ENCODE measurements at places on chromosomes 4 and X.
A peak's percentile ranks its signal among the peaks of the same experiment; 100 is the strongest.

- DNase-seq, result no peak
These were observed 18.9 kb downstream of the TMEM175 start for GRCh38 chr4:951186-951585.

DNA sequence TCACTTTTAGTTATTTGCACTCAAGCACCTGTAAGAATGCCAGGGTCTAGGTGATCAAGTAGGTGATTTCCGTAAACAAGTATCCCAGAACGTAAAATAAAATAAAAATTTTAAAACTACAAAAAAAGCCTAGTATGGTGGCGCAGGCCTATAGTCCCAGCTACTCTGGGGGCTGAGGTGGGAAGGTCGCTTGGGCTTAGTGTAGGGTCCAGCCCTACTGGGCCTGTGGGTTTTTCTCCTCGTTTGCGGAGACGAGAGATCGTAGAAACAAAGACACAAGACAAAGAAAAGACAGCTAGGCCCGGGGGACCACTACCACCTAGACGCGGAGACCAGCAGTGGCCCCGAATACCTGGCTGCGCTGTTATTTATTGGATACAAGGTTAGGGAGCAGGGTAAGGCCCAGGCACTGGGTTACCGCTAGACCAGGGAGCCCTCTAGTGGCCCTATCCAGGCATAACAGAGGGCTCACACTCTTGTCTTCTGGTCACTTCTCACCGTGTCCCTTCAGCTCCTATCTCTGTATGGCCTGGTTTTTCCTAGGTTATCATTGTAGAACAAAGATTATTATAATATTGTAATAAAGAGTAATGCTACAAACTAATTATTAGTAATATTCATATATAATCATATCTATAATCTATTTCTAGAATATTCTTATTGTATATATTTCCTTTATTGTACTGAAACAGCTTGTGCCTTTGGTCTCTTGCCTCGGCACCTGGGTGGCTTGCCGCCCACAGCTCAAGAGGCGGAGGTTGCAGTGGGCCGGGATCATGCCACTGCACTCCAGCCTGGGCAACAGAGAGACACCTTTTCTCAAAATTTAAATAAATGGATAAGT lies 38.4 kb downstream of the SAGE1 start:
- peak; percentile 61 for DNase-seq

GRCh38 chrX:39012621-39013111 lies 211.4 kb downstream of the MID1IP1 start:
- DNase-seq, result no peak

- no peak for DNase-seq
These were observed 38.1 kb downstream of the NAA11 start for GRCh38 chr4:79287718-79288117.

- no peak for DNase-seq
These were observed 105.5 kb upstream of the LCORL start for GRCh38 chr4:18127030-18127429.

DNA sequence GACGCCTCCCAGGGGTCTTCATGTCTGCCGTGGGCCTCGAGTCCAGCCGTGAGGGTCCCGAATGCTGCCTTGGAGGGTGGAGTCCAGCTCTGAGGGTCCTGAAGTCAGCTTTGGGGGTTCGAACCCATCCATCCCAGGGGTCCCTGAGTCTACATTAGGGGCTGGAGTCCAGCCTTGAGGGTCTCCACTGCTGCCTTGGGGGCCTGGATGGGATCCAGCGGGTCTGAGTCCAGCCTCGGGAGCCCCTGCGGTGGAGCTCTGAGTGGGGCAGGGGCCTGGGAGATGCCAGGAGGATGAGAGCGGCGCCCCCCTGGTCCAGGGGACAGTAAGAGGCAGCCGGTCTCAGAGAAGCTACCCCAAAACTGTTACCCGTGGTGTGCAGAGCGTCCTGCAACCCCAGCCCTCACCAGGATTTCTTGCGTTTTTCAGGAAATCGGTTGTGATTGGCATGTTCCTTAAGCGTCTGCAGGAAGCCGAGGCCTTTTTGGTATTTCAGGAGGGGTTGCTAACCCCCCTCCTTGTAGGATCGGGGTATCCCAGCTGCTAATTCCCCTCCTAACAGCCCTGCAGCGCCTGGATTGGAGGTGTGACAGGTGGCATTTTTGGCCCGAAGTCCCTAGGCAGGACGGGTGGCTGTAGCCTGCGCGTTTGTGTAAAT lies 1.7 kb upstream of the GTPBP6 start:
- DNase-seq, result peak; percentile 19

DNA sequence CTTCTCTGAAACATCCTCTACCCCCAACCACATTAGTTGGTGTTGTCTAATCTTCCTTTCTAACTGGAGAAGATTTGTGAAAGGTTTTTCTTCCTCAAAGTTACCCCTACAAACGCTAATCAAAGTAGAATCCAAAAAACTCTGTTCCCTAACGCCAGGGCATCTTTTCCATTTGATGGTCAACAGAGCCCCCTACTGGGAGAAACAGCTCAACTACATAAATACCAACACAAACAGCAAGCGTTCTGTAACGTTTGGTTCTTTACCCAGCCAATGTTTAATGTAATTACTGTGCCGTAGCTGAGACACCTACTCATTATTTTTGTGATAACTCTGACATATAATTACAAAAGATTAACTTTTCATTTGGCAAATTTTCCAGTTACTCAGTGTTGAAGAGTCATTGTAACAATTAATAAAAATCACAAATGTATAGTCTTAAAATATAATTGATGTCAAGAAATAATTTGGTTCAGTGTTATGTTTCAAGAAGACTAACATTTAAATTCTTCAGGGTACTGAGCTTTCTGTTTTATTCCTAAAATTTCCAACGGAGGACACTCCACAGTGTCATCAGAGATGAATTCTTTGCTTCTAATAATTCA lies 94.9 kb upstream of the TBC1D9 start:
- DNase-seq, result peak; percentile 34

DNA sequence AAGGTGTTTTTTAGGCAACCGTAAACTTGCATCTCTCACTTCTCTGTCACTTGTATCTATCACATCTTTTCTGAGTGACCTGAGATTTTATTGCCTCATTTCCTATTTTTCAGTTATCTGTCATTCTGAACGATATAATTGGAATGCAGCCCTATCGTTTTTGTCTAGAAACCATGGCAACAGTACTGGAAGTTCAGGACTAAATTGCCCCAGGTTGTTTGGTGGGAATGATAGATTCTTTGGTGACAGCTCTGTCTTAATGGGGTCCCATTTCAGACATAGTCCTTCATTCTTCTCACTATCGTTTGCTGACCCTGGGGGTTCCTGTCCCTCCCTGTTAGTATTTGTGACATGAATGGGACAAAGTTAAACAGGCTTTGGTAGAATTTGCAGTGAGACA lies 267.7 kb upstream of the GALNT7 start:
- DNase-seq, result no peak

DNA sequence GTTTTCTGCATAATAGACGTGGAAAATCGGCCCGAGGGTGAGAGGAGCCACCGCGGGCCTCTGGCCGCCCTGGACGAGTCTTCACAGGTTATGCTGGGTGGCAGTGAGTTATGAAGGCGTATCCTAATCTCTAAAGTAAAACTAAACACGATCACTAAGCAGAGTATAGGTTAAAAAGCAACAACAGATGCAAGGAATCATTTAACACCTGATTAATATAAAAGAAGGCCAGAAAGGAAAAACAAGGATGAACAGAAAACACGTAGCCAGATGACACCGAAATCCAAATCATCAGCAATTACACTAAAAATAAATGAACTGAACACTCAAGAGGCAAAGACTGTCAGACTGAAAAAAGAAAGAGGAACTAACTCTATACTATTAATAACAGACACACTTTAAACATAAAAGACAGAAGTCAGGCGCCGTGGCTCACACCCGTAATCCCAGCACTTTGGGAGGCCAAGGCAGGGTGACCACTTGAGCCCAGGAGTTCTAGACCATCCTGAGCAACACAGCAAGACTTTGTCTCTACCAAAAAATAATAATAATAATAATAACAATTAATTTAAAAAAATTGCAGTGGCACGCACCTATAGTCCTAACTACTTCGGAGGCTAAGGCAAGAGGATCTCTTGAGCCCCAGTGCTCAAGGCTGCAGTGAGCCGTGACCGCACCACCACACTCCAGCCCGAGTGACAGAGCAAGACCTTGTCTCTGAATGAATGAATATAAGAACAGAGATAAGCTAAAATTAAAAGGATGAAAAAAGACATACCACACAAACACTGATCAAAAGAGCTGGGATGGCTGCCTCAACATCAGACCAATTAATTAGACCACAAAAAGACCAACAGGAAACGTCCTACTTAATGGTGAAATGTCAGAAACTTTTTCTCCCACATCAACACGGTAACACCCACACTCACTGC lies 30.0 kb downstream of the CTBP1 start:
- no peak for DNase-seq

DNA sequence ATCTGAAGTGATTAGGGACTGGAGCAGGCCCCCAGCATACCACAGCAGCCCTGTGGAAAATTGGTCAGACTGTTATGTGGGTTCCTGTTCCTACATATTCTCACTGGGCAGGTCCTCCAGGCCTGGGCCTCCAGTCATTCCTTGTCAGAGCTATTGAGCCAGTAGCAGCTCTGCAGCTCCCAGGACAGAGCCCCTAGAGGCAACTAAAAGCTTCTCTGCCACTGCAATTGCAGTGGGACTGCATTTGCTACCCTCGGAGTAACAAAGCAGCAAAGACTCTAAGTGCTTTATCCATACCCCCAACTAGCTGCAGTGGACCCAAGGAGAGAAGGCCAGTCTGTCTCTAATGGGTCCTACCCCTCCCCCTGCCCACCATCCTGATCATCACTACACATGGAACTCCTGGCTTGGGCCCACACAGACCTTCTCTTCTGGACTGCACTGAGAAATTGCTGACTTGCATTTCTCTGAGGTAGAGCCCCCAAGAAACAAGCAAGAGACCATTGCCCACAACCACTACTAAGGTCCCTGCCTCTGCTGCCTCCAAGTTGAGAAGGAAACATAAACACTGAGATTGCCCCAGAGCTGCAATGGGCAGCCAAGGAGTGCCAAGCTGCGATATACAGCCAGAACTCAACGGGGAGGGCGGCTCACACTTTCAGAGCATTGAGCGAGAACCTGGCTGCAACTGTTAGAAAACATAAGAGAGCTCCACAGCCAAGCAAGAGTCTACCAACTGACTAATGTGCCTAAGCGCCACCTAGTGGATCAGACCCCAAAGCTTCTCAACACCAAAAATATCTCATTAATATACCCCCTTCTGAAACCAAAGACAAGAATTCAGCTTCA lies 738.7 kb upstream of the NDST4 start:
- DNase-seq, result peak; percentile 48

DNA sequence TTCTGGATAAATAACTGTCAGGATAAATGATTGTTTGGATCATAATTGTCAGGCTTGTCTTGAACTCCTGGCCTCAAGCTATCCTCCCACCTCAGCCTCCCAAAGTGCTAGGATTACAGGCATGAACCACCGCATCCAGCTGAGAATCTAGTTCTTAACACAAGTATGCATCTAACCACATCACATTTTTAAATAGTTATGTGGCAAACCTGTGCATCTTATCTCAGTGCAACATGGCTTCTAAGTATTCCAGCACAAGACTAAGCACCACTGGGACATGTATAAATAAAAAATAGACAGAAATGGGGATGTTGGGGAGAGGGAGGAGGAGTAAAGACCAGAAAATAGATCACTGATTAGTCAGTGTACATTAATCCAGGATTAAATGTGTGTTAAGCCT lies 74.7 kb upstream of the TBL1X start:
- no peak for DNase-seq

GRCh38 chr4:139611391-139611790 lies 54.2 kb upstream of the MGST2 start:
- no peak for DNase-seq

GRCh38 chr4:42767669-42768068 lies 110.8 kb upstream of the ATP8A1 start:
- no peak for DNase-seq

- DNase-seq, result no peak
These were observed 16.4 kb upstream of the PRSS48 start for GRCh38 chr4:151260526-151260925.

GRCh38 chr4:3338321-3338838 lies 45.6 kb downstream of the RGS12 start:
- DNase-seq, result no peak

DNA sequence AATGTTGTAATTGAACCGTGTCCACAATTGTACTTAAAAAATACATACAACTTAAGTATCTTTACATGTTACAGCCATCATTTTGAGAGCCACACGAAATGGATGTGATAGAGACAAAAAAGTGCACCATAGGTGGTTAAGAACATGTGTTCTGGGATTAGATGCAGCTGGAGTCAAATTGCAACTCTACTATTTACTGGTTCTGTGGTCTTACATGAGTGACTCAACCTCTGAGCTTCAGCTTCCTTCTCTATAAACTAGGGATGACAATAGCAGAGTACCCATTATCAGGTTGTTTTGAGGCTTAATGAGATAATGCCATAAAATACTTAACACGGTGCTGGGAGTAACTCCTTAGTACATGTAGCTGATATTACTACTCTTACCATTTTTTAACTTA lies 130.4 kb downstream of the IDS start:
- no peak for DNase-seq

GRCh38 chrX:154138857-154139256 lies 5.2 kb upstream of the OPN1LW start:
- DNase-seq, result no peak

DNA sequence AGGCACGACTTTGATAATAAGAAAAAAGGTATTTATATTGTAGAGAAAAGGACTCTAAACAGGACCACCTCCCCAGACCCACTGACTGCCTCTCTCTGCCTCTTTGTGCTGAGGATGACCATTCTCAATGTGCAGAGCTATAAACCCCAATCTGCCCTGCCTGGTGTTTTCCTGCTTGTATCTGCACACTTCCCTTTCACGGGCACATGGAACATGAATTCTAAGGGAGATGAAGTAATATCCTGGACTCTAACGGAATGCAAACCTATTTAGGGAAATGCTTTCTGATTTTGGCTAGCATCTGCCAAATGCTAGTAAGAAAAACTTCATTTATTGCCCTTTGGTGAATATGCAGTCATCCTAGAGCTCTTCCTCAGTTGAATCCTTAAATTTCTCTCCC lies 2.4 kb downstream of the DIPK2B start:
- DNase-seq, result no peak

GRCh38 chrX:23578079-23578478 lies 89.2 kb upstream of the PRDX4 start:
- DNase-seq, result no peak

GRCh38 chr4:28354880-28355656 lies 1494.4 kb downstream of the STIM2 start:
- DNase-seq, result no peak

- no peak for DNase-seq
These were observed 88.0 kb upstream of the SLITRK2 start for GRCh38 chrX:145729635-145730034.

GRCh38 chr4:16991450-16991849 lies 93.0 kb upstream of the LDB2 start:
- no peak for DNase-seq

GRCh38 chrX:138128027-138128671 lies 562.2 kb downstream of the ZIC3 start:
- no peak for DNase-seq

DNA sequence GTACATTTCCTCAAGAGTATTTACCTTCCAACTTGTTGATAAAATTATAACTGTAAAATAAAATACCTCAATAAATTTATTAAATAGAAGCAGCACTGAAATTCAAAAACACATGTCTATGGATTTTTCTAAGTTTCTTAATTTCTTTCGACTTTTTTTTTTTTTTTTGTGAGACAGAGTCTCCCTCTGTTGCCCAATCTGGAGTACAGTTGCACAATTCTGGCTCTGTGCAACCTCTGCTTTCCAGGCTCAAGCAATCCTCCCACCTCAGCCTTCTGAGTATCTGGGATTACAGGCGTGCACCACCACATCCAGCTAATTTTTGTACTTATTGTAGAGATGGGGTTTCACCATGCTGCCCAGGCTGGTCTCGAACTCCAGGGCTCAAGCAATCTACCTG lies 79.8 kb downstream of the IQCM start:
- no peak for DNase-seq

- DNase-seq, result no peak
These were observed 87.2 kb downstream of the HS3ST1 start for GRCh38 chr4:11341337-11342043.
